ENCODE measurements at places on chromosomes 2 and 18. TPM values are rescaled to one million over a fixed set of nuclear protein-coding genes. Genes with fewer than 3 reads are reported as not detected.

DNA sequence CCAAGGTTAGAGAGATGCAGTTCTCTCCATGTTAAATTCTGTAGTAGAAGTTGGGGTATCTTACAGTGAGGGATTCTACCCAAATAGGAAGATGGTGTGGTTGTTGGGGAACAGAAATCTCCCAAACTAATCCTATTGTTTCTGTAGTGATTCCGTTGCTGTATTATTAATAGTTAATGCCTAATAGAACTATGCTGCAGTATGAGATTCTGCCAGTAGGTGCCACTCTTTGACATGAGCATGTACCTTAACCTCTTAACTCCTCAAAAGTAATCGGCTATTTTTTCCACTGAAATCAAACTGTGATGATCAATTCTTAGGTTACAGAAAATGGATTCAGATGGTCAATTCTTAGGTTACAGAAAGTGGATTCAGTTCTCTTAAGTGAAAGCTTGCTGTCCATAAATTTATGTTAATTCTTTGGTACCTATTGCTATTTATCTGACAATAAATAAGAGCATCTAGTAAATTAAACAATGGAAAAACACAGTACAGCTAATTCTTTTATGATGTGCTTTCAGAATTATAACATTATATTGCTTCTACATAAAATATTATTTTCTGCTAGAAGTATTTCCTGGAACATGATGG, 97.9 kb upstream of the DLX2 start:
- peak; percentile 38 for DNase-seq

The DNAH6 gene
- not detected for total RNA-seq

GRCh38 chr2:175981551-175981950, 20.5 kb downstream of the LNPK start:
- DNase-seq: no peak

The KIAA2012 gene
- not detected for total RNA-seq

GRCh38 chr18:22731398-22731797, 201.7 kb upstream of the RBBP8 start:
- DNase-seq: no peak

The IL36G gene
- total RNA-seq: not detected

The HEATR5B gene
- total RNA-seq: 17.0 TPM

DNA sequence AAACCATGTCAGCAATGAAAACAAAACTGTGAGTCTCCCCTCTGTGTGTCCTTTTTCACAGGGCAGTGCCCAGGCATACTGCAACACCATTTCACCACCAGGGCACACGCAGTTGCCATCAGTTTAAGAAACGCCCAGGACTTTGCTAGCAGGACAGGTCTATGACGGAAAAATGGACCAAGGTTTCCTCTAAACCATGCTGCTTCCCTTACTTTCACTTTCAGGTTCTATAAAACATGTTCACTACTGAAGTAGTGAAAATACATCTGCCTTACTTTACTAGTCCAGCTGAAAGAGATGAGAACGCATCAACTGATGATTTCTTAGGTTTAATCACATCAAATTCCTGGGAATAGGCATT, 110.5 kb downstream of the TCF4 start:
- DNase-seq: peak; percentile 82

- peak; percentile 51 for DNase-seq
Observed at GRCh38 chr2:45674035-45674816, 22.8 kb downstream of the PRKCE start.

The FLACC1 gene
- total RNA-seq: 2.3 TPM

- no peak for DNase-seq
Observed at GRCh38 chr2:129400826-129401225, 578.6 kb upstream of the RAB6C start.

The CAD gene
- total RNA-seq: 23.9 TPM

GRCh38 chr18:22694954-22695353, 238.2 kb upstream of the RBBP8 start:
- DNase-seq: peak; percentile 99

The SLC35F5 gene
- 146 TPM for total RNA-seq

DNA sequence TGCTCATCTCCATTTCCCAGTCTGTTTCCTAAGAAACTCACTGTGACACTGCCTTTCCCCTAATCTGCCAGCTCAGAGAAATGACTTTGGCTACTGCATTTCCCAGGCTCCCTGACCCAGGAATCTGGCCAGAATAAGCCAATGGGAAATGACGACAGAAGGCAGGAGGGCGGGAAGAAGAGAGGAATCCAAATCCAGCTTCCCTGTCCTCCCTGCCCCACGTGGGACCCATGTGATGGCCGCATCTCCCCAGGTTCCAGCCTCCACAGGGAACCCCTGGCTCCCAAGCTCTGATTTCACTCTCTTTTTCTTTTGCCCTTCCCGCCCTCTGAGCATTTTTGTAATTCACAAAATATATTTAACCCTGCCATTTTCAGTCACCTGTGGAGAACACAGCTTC, 37.8 kb upstream of the RAB12 start:
- DNase-seq: no peak

DNA sequence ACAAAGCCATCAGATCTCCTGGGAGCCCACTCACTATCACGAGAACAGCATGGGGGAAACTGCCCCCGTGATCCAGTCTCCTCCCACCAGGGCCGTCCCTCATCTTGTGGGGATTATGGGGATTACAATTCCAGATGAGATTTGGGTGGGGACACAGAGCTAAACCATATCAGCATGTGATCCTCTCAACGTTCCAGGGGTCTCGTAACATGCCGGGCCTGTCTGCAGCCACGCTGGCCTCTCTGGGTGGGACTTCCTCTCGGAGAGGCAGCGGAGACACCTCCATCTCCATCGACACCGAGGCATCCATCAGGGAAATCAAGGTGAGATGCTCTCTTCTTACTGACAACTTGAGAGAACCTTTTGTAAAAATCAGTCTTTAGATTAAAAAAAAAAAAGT, 49.6 kb upstream of the RBM44 start:
- no peak for DNase-seq

DNA sequence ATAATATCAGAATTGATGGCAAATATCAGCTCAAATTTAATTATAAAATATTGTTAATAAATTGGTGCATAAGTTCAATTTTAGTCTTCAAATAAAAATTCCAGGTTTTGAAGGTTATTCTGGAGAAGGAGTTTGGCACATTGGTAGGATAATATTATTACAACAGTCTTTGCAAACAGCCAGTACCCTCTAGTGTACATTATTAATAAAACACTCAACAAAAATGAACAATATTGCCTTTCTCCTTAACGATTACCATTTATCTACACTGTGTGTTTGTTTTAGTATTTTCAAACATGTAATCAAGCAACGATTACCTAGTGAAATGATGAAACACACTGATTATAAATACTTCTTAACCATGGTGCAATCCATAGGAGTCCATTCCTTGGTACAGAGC, 334.0 kb upstream of the FSIP2 start:
- no peak for DNase-seq

DNA sequence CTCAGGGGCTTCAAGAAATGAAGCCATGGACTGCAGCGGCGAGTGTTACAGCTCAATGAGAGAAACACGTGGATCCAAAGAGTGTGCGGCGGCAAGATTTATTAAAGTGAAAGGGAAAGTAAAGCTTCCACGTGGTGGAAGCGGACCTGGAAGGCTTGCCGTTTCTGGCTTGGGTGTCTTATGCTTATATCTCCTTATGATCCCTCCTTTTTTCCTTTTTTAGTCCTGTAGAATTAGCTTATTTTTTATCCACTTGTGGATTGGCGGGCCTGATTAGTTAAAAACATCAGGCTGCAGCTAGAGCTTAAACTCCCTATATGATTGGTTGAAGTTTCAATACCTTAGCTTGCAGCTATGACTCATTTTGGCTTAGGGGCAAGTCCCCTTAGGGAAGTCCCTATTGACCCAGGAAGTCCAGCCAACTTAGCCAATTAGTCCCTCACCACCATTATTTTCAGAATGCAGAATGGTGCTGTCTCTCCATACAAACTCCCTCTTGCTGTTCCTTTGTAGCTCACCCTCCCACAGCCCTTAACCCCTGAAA, 11.6 kb upstream of the HNMT start:
- no peak for DNase-seq

- no peak for DNase-seq
Observed at GRCh38 chr18:78681396-78681795, 298.2 kb upstream of the SALL3 start.

GRCh38 chr2:130963849-130964793, 127.4 kb downstream of the ARHGEF4 start:
- peak; percentile 46 for DNase-seq

- DNase-seq: no peak
Observed at GRCh38 chr2:238936162-238937052, 88.5 kb downstream of the TWIST2 start.

DNA sequence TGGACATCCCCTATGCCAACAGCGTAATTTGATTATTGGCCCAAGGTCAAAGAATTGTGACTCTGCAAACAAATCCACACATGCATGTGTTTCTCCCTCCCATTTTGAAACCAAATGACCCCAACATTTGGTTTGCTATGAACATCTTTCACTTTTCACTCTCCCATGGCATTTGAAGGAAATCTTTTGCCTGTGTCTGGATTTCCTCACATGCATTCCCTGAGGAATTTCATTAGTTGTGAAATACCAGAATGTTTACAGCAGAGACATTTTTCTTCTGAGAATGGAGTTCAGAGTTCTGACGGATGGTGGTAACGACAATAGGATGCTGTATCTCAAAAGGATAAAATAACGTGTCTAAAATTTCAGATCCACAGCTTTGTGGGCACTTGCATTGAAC, 60.3 kb upstream of the LMAN1 start:
- peak; percentile 56 for DNase-seq

DNA sequence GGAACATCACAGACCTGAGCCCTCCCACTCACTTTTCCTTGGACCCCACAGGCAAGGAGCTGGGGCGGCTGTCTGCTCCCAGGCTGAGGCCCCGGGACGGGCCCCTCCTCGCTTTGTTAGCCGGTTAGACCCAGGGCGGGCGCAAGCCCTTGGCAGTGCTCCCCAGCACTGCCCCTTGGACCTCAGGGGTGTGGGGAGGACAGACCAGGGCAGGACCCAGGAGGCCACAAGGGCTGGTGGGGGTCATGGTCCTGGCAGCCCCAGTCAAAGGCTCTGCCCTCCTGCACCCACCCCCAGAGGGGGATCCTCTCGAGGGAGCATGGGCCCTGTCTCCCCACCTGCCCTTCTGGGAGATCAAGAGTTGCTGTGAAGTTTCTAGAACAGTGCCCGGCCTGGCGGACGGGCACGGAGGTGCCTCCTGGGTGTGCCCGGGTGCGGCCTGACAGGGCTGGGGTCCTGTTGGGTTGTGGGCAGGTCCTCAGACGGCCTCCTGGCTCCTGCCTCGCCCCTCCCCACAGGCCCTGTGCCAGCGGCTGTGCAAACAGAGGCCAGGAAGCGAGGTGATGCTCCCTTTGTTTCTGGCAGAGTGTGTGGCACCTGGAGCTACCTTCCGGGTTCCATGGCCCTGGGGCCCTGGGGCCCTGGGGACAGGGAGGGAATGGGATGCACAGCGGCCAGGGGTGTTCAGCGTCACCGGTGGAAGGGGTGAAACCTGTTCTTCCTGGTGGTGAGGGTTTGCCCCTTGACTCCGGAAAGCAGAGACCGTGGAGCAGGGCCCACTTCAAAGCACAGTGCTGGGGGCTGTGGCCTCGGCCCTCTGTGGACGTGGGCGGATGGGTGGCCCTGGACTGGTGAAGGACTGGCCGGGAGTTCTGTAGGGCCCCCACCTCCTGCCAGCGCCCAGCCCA, 2.9 kb upstream of the GAL3ST2 start:
- no peak for DNase-seq

- no peak for DNase-seq
Observed at GRCh38 chr2:128421286-128421685, 102.6 kb upstream of the HS6ST1 start.

DNA sequence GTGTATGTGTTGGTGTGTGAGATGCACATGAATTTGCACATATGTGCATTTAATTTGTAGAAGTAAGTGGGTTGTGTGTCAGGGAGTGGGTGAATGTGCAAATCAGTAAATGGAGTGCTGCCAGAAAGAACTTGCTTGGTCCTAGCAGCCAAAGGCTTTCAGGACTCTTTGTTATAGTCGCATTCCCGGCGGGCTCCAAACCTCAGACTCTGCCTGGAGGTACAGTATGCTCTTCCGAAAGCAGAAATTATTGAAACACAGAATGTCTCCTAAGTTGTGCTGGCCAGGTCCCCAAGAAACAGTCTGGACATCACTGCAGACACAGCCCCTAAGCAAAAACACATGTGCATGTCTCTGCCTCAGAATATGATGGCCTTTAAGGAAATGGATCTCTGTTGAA, 232.4 kb downstream of the INSIG2 start:
- no peak for DNase-seq

DNA sequence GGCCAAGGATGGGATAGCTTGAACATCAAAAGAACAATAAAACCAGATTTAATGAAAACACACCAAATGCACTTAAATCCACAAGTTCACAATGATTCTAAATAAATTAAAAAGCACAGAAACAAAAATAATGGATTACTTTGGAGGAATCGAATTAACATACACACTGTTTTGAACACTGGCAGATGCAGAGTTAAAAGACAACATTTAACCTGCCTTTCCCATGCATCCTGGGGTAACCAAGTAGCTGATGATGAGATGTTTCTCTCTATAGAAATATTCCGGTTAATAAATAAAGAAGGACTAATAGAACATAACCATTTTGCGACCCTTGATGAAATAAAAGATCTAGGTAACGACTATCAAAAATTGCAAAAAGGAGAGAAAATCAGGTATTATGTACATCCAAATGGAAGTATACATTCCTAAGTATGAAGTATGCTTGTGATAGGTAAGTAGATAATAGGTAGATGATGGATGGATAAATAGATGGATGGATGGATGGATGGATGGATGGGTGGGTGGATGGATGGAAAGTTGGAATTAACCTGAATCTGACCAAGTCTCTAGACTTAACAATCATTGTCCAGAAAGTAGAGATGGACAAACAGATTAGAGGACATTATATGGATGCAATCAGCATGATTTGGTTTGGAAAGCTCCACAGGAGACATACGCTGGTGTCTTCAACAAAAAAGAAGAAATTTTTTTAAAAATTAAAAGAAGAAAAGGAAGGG, 57.4 kb upstream of the MYCN start:
- DNase-seq: no peak

- no peak for DNase-seq
Observed at GRCh38 chr2:75097831-75098230, 101.5 kb downstream of the TACR1 start.

Measured in GM23248 (cell line).